H1 (cell line): ENCODE measurements at places on chromosomes 5 and 9. TPM values are rescaled to one million over a fixed set of nuclear protein-coding genes. Genes with fewer than 3 reads are reported as not detected.
A peak's percentile ranks its signal among the peaks of the same experiment; 100 is the strongest.

DNA sequence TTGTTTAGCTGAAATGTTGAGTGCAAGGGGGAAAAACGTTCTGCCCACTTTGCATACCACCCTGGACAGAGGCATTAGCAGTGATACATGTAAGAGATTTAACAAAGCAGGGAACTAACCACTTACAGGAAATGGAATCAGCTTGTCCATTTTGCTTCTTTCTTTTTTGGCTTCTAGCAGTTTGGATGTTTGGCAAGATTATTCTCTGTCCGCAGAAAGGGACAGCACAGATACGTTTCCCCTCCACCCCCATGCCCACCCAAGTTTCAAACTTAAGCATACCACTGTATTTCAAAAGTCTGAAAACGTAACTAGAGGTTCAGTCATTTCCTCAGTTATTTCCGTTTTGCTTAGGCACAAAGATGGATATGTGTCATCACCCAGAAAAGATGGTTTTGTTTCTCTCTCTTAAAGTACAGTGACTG lies 118.4 kb downstream of the GDNF start:
- H3K4me3 ChIP-seq = no peak overlapping the region
- H3K27me3 ChIP-seq = no peaks in the 10 kb centered on the region
- H3K36me3 ChIP-seq = no peaks in the 10 kb centered on the region
- H3K27ac ChIP-seq = no peak overlapping the region; the same call in 1 of the 2 replicates

DNA sequence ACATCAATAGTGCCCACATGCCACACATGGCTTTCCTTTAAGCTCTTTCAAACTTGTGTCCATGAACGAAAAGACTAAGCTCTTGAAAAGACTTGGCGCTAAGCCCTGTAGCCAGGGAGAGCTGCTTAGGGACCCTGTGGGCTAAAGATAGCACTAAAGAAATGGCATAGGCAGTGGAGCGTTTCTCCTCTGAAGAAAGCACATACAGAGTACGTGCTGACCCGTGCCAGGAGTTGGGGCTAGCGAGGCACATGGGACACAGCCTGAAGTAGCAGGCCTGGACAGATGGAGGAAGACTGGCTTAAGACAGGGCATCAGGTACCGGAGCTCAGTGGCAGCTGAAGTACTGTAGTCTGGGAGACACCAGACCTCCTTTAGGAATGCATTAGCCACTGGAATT lies 39.7 kb downstream of the ADGRV1 start:
- H3K27me3 ChIP-seq = no peaks in the 10 kb centered on the region
- DNase-seq = no peak
- no peak overlapping the region for H3K4me3 ChIP-seq
- H3K4me1 ChIP-seq = no peaks in the 10 kb centered on the region

GRCh38 chr5:124707520-124707919 lies 38.9 kb downstream of the ZNF608 start:
- H3K36me3 ChIP-seq = no peaks in the 10 kb centered on the region
- no peak for DNase-seq
- no peak overlapping the region for H3K4me3 ChIP-seq
- H3K27me3 ChIP-seq = no peaks in the 10 kb centered on the region
- H3K27ac ChIP-seq = no peak overlapping the region

- H3K27ac ChIP-seq = no peak overlapping the region; the same call in 1 of the 2 replicates
- H3K27me3 ChIP-seq = no peaks in the 10 kb centered on the region
- DNase-seq = no peak
- H3K4me3 ChIP-seq = no peak overlapping the region
- no peaks in the 10 kb centered on the region for H3K36me3 ChIP-seq
These were observed 85.4 kb downstream of the RXRA start for GRCh38 chr9:134411440-134412297.

GRCh38 chr5:36744773-36745589 lies 131.6 kb upstream of the NIPBL start:
- no peaks in the 10 kb centered on the region for H3K27me3 ChIP-seq
- no peaks in the 10 kb centered on the region for H3K36me3 ChIP-seq
- peak; percentile 85 for DNase-seq
- peaks cover 9% of the 10 kb centered on the region for H3K4me1 ChIP-seq

DNA sequence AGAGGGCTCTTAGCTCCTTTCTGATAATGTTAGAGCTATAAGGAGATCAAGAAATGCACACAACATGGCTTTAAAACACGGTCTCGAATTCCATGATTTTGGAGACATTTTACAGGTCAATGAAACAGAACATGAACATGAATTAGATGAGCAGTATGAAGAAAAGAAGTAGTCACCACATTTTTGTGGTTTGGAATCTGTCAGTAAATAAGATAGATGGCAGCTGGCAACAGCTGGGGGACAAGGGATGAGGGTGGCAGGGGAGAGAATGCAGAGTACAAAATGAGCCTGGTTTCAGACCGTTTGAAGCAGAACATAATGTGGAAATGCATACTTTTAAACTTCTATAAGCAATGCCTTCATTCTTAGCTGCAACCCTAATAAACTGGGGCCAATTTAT lies 107.1 kb downstream of the OXCT1 start:
- H3K27ac ChIP-seq = no peak overlapping the region
- 0 out of 2 replicates have a peak, but pooled peaks cover 3% of the 10 kb centered on the region for H3K36me3 ChIP-seq
- no peak for DNase-seq
- no peaks in the 10 kb centered on the region for H3K27me3 ChIP-seq

GRCh38 chr9:73782166-73782565 lies 630.5 kb downstream of the ANXA1 start:
- no peaks in the 10 kb centered on the region for H3K4me1 ChIP-seq
- no peak overlapping the region for H3K27ac ChIP-seq
- H3K4me3 ChIP-seq = no peak overlapping the region
- no peak for DNase-seq
- H3K27me3 ChIP-seq = no peaks in the 10 kb centered on the region

LRRC26 gene
- polyA plus RNA-seq = 0.85 and 1.0 TPM in 2 replicates

TMEFF1 gene
- 13.5 and 14.4 TPM in 2 replicates for polyA plus RNA-seq

DNM1 gene
- 34.3 and 55.4 TPM in 2 replicates for polyA plus RNA-seq

GRCh38 chr5:107557051-107557658 lies 113.6 kb downstream of the EFNA5 start:
- no peaks in the 10 kb centered on the region for H3K27me3 ChIP-seq
- DNase-seq = no peak

DNA sequence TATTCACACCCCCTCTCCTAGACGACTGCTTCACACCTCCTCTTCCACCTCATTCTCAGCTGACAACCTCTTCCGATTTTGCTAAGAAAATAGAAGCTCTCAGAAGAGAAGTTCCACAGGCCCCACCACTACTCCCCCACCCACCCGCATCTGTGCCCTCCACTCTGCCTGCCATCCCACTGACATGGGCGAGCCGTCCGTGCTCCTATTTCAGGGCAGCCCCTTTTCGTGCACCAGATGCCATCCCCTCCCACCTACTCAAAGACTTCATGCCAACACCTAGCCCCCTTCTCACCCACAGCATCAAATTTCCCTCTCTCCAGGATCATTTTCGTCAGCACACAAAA lies 34.6 kb upstream of the JADE2 start:
- no peak for DNase-seq
- H3K27ac ChIP-seq = no peak overlapping the region
- no peak overlapping the region for H3K4me3 ChIP-seq
- no peaks in the 10 kb centered on the region for H3K36me3 ChIP-seq
- no peaks in the 10 kb centered on the region for H3K4me1 ChIP-seq

GRCh38 chr9:75957116-75957515 lies 66.6 kb downstream of the PCSK5 start:
- no peaks in the 10 kb centered on the region for H3K4me1 ChIP-seq
- no peaks in the 10 kb centered on the region for H3K36me3 ChIP-seq
- no peaks in the 10 kb centered on the region for H3K27me3 ChIP-seq
- no peak overlapping the region for H3K4me3 ChIP-seq
- no peak overlapping the region for H3K27ac ChIP-seq

- H3K4me3 ChIP-seq = peak overlapping the region; percentile 77
- H3K4me1 ChIP-seq = peaks cover 14% of the 10 kb centered on the region
- H3K36me3 ChIP-seq = peaks cover under 1% of the 10 kb centered on the region; the same call in 1 of the 2 replicates
- no peak for DNase-seq
- peaks cover 4% of the 10 kb centered on the region for H3K27me3 ChIP-seq
- no peak overlapping the region for H3K27ac ChIP-seq
These were observed 1.7 kb downstream of the CAMSAP1 start for GRCh38 chr9:135905380-135906258.

DNA sequence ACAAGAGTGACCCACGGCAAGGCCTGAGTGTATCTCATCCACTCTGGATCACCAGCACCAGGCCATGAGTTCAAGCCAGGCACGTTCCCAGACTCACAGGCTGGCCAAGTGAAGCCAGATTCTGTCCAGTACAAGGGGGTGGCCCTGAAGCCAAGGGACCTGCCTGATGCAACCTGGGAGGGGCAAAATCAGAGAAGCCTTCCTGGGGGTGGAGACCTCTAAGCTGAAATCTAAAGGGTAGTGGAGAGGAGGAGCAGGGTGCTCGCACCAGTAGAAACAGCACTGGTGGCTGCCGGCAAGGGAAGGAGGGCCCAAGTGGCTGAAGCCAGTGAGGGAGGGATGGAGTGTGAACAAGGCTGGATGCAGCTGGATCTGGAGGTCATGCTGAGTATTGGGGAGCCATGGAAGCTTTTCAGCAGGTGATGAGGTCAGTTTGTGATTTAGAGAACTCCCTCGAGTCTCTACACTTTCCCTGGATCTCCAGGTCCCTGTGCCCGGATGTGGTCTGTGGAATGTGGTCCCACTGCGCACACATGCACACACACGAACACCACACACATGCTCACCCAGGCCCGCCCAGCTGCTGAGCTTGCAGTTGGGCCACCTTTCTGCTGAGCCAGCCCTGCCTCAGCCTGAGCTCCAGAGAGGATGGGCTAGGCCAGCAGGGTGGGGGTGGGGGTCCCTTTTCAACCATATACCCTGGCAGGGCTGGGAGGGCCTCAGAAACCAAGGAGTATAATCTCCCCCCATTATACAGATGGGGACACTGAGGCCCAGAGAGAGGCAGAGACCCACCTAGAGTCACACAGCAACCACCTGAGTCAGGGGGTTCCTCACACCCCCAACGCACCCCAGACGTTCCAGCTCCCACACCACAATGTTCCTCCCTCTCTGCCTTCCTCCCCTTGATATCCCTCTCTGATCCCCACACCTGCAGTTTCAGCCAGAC lies 1.6 kb downstream of the PIP5KL1 start:
- no peak for DNase-seq
- no peaks in the 10 kb centered on the region for H3K36me3 ChIP-seq
- no peak overlapping the region for H3K27ac ChIP-seq
- H3K4me3 ChIP-seq = peak overlapping the region; percentile 62
- peaks cover 17% of the 10 kb centered on the region for H3K4me1 ChIP-seq

TAF9 gene
- polyA plus RNA-seq = 76.0 and 135 TPM in 2 replicates

DNA sequence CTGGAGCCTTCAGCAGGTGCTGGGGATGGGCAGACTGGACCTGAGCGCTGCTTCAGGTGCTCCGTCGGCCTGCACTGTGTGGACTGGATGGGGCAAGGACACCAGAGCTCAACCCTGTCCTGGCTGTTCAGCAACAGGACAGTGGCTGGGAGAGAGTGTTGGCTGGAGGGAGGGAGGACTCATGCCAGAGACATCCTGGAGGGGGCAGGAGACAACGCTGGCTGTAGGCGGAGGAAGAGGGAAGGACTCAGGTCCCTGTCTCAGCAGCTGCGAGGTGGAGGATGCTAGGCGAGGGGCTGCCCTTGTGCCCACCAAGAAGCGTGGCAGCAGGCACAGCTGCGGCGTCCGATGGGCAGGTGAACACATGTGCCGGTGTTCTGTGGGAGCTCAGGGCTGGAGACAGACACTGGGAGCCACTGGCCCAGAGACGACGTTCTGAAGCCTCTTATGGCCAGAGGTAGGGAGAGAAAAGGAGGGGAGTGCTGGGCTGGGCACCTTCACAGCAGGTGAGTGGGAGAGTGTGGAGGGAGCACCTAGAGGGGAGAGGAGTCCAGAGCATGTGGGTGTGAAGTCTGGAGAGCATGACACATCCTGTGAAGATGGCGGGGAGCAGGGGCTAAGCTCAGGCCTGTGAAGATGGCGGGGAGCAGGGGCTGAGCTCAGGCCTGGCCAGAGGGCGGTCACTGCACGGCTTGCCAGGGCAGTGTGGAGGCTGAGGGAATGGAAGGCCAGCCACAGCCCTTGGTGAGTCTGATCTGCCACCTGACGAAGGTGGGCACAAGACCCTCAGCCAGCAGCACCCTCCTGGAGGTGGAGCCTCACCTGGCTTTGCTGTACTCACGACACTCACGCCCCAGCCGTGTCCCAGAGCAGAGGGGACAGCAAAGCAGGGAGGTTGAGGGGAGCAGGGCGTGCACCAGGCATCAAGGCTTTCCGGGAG lies 79.1 kb upstream of the FCN1 start:
- H3K27ac ChIP-seq = no peak overlapping the region
- no peaks in the 10 kb centered on the region for H3K4me1 ChIP-seq
- no peaks in the 10 kb centered on the region for H3K36me3 ChIP-seq
- no peaks in the 10 kb centered on the region for H3K27me3 ChIP-seq
- no peak overlapping the region for H3K4me3 ChIP-seq
- no peak for DNase-seq

IL9 gene
- polyA plus RNA-seq = not detected in 2 replicates

GRCh38 chr5:43227655-43228054 lies 35.6 kb downstream of the NIM1K start:
- no peak overlapping the region for H3K4me3 ChIP-seq
- H3K27me3 ChIP-seq = no peaks in the 10 kb centered on the region
- H3K36me3 ChIP-seq = no peaks in the 10 kb centered on the region
- no peak for DNase-seq
- no peak overlapping the region for H3K27ac ChIP-seq

GRCh38 chr5:120037451-120037850 lies 408.1 kb downstream of the FAM170A start:
- no peaks in the 10 kb centered on the region for H3K4me1 ChIP-seq
- H3K4me3 ChIP-seq = no peak overlapping the region
- no peaks in the 10 kb centered on the region for H3K36me3 ChIP-seq
- H3K27ac ChIP-seq = no peak overlapping the region
- no peak for DNase-seq

DNA sequence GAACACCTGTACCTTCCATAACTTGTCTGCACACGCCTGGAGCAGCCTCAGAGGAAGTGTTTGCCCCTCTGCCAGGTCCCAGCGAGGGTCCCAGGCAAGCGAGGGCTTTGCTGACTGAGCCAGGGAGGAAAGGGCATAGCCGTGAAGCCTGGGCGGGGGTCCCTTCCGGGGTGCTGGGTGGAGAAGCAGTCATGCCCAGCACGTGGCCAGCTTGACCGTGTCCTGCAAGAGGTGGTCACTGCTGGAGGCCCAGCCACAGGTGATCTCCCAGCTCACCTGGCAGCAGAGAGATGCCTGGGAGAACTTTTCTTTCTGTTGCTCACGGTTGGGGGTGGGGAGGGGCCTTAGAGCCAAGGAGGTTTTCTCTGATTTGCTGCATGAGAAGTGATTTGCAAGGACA lies 195.3 kb downstream of the CACNA1B start:
- no peaks in the 10 kb centered on the region for H3K4me1 ChIP-seq
- H3K27ac ChIP-seq = no peak overlapping the region
- no peaks in the 10 kb centered on the region for H3K36me3 ChIP-seq
- no peaks in the 10 kb centered on the region; the same call in 1 of the 2 replicates for H3K27me3 ChIP-seq
- peak; percentile 50 for DNase-seq

GRCh38 chr5:160479926-160480325 lies 58.3 kb downstream of the PTTG1 start:
- no peaks in the 10 kb centered on the region for H3K27me3 ChIP-seq
- H3K36me3 ChIP-seq = no peaks in the 10 kb centered on the region
- no peak for DNase-seq
- H3K4me1 ChIP-seq = peaks cover 1% of the 10 kb centered on the region; the same call in 1 of the 2 replicates
- H3K4me3 ChIP-seq = no peak overlapping the region

DNA sequence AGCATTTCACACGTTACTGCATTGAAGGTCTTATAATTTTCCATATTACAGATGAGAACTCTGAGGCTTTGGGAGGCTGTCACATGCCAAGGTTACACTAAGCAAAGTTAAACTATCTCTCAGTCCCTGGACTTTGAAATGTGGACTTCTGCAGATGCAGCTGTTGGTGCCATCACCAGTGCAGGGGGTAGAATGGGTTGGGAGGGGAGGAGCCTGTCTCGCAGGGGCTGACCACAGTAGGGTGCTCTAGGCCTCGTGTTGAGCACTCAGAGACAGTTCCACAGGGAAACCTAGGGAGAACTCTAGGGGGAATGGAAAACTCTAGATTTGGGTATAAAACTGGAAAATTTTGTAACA lies 220.9 kb downstream of the MAPKAP1 start:
- no peaks in the 10 kb centered on the region for H3K27me3 ChIP-seq
- DNase-seq = peak; percentile 34
- no peak overlapping the region for H3K4me3 ChIP-seq
- H3K27ac ChIP-seq = no peak overlapping the region
